Activated T-cell treated with anti-CD3 and anti-CD28 coated beads for 24 hours (primary cell): ENCODE measurements at places on chromosomes 1 and 21.

- DNase-seq, result no peak
These were observed 147.9 kb upstream of the POU3F1 start for GRCh38 chr1:38194472-38194871.

DNA sequence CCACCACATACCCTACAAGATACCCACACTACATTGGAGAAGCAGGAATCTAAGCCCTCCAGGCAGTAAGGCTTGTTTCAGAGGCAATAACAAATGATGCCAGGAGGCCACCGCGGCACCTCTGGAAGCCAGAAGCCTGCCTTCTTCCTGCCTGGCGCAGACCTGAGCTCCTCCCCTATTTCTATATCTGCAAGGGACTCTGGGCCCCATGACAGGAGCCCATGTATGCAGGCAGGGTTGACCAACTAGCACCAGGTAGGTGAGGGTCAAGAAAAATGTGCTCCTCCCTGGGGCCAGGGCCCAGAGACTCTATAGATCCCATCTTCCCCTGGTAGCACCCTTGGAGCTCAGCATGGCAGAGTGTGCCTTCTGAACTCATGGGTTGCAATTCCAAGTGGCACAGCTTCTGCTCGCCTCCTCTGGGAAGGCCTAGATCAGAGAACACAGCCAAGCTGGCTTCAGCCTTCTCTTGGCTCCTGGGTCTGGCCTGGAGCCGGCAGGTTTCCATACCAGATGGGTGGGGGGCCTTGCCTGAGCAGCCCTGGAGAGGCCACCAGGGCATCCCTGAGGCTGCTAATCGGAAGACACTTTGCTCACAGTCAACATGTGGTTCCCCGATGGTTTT is 85.1 kb downstream of the STUM start:
- no peak for DNase-seq

DNA sequence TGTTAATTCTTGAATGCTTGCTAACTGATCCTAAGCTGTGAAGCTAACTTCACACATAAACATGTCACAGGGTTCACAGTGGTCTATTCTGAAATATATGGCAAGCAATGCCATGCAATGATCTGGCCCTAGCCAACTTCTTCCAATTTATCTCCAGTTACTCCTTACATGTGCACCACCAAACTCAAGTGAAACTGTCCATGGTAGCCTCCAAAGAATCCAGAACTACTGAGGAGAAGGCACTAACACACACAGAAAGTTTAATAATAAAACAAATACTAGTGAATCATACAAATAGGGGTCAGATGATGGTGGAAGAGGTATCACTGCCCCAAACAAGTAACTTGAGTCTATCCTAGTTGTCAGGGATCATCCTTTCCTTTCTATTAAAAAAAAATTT is 172.6 kb upstream of the RAB4A start:
- no peak for DNase-seq

- no peak for DNase-seq
These were observed at the start of gene KISS1 for GRCh38 chr1:204196068-204196795. TSS of gene KISS1 (minus strand) at chr1:204196491. CDS start at chr1:204192876, 3,615 bp downstream.

DNA sequence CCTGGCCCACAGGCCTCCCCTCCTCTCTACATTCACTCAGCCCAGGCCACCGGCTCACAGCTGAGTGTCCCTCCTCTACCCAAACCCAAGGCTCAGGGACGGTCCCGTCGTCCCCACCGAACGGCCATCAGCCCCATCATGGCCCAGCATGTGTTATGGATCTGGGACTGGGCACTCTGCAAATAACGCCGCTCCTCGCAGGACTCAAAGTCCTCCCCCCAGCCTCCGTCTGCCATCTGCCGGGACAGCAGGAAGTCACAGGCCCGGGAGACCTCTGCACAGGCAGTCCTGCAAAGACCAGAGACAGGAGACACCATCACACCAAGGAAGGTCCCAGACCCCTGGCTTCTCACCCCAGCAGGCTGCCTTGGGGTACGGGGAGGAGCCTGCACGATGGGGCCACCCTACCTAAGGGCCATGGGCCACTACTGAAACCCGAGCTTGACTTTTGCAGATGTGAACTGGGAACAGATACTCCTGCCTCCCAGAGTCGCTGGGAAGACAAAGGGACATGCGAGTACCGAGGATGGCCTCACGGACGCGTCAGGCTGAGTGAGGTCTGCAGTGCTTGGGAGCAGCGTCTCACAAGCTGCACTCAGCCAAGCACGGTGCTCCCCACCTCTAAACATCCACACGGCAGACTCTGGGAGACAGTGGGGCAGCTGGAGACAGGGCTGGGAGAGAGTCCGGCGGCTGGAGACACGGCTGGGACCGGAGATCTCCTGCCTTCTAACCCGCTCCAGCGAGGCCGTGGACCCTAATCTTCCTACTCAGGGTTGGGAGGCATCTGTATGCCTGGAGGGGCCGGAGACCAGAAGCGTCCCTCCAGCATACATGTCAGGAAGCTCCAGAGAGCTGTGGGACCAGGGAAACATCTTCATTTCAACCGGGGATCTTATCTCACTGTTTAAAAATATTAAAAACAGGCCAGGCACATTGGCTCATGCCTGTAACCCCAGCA is 10.4 kb upstream of the SPATC1L start:
- DNase-seq, result no peak

- DNase-seq, result no peak
These were observed 19.3 kb upstream of the PDZK1IP1 start for GRCh38 chr1:47209091-47209490.

DNA sequence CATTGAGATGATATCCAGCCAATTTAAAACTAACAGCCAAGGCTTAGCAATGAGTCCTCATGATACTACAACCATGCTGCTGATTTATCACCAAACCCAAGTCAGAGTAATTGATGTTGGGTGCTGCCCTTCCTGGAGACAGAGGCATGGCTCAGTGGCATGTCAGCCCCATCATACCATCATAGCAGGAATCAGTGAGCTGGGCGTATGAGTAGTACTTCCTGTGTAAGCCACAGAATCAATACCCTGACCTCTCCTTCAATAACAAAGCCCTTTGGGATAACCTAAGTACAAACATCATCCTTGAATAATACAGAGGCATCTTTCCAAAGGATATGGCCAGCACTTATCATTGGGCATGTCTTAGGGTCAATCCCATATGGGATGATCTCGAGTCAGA is 3.0 kb upstream of the LCE1E start:
- DNase-seq, result no peak

- no peak for DNase-seq
These were observed 76.9 kb downstream of the C1orf21 start for GRCh38 chr1:184463680-184464079.

- no peak for DNase-seq
These were observed 124.4 kb downstream of the TOMM20 start for GRCh38 chr1:235004276-235004675.

DNA sequence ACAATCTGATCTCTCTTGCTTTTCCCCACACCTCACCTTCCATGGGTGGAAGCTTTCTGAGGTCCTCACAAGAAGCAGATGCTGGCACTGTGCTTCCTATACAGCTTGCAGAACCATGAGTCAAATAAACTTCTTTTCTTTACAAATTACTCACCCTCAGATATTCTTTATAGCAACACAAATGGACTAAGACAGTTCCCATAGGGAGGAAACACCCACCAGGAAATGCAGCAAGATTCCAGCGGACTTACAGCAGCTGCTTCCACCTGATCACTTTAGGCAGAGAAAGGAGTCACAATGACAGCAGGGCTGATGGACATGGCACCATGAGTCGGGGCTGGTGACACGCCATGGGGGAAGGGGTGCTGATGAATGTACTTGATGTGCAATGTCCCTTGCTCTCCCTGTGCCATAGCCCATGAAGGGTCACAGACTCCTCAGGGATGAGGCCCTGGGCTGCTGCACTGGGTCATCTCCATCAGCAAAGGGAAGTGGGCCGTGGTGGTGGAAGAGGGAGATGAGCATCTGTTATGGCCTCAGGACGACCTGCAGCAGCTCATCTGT is 53.9 kb downstream of the PRSS38 start:
- DNase-seq, result no peak

DNA sequence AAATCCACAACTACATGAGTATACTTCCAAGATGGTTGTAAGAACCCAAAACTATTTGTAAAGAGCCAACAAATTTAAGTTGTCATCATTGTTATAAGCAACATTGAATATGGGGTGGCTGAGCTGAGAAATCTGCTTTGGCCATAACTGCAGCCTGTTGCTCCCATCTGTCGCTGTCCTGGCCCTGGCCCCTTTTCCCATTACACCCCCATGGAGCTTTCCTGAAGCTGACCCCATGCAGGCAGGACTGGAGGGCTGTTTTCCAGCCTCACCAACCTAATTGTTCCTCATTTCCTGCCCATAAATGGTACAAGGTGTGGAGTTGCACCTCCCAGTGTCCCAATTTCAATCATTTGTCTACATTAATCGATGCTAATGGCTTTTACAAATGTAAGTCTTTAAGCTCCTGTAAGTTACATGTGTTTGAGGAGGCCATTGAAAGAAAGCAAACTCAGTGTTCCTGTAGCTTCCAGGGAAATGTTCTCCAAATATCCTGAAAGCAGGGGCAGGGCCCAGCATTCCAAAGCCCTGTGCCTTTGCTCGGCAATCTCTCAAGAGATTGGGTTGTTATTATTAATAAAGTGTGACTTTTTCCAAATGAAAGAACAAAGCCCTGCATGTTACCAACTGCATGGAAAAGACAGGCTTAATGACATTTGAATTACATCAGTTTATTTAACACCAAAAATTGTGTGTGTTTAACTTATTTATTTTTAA is 545.9 kb downstream of the PLPP3 start:
- DNase-seq, result no peak

GRCh38 chr1:44236490-44237272 is 23.4 kb downstream of the DMAP1 start:
- no peak for DNase-seq

DNA sequence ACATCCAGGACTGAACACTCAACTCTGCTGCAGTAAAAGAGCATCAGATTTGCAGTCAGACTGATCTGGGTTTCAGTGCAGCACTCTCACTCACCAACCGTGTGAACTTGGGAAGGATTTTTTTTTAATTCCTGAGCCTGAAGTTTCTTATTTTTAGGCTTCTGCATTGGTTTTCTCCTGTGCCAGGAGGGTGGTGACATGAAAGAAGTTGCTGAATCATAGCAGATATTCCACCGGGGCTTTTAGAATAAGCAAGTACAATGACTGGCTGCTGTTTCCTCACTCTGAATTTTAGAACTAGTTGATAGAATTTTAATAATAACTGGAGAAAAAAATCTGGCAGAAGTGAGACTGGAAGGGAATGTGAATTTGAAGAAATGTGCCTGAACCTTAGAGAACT is 11.6 kb downstream of the ADAM30 start:
- DNase-seq, result no peak

GRCh38 chr1:229208481-229208880 is 62.4 kb upstream of the RAB4A start:
- DNase-seq, result no peak

GRCh38 chr1:209341146-209341545 is 242.4 kb upstream of the CAMK1G start:
- no peak for DNase-seq

GRCh38 chr1:207828485-207829158 is 76.8 kb downstream of the CD46 start:
- peak; percentile 57 for DNase-seq

- no peak for DNase-seq
These were observed 358.3 kb downstream of the KIF26B start for GRCh38 chr1:245512980-245513578.
